ENCODE measurements at places on chromosomes 3 and 15.

GRCh38 chr3:177126015-177126773 lies 71.1 kb downstream of the TBL1XR1 start:
- no peak for DNase-seq

GRCh38 chr3:100354850-100355249 lies 20.3 kb downstream of the NIT2 start:
- no peak for DNase-seq

GRCh38 chr3:184760337-184761074 lies 48.6 kb upstream of the MAGEF1 start:
- DNase-seq: no peak

DNA sequence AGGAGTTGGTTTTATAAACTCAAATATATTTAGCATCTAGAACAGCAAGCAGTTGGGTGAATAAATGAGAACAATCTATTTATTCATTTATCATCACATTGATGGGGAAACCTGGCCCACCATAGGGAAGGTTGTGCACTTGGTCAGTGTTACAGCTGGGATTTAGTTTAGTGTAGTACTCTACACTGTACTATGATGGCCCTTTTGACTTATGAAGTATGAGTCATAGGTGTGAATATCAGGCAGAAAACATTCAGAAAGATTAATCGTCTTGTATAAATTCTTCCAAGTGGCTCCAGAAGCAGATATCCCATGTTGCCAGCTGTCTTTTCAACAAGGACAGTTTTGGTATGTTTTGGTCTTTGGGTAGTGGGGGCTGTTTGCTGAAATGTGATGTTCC lies 38.0 kb downstream of the BBS4 start:
- DNase-seq: no peak

GRCh38 chr15:93520206-93520605 lies 431.2 kb upstream of the RGMA start:
- DNase-seq: no peak

DNA sequence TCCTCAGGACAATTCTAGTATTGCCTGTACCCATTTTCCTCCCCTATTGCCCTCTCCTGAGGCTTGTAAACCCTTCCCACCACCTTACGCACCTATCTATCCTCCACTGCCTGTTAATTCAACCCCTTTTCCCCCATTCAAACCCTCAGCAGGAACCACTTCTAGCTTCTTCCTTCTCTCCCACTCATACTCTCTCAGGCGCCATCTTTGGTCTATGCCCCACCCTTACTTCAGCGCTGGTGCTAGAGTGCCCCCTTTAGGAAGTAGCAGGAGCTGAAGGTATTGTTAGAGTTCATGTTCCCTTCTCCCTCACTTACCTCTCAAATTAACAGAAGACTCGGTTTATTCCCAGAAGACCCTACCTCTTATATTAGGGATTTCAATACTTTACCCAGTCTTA lies 121.8 kb upstream of the NLGN1 start:
- no peak for DNase-seq

GRCh38 chr3:126107957-126108675 lies 24.2 kb upstream of the SLC41A3 start:
- no peak for DNase-seq

DNA sequence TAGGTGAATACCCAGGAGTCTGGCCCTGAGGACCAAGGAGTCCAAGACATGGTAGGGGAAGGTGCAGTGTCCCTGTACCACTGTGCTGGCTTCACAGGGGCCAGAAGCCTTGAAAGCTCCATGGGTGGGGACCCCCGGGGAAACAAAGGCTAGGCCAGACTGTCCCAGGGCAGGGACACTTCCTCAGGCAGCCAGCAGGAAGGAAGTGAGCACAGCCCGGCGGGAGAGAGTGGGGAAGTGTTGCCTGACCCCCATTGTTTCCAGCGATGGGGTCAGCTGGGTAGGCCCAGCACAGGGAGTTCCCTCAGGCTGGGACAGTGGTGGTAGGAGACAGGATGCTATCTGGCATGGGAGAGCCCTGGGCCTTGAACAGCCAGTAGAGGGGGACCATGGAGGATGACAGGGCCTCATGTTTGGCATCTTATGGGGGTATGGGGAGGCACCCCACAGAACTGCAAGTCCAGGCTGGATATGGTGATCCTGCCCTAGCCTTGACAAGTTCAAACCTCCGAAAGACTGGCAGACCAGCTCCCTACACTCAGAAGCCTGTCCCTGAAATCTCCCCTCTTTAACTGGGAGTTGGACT lies 1.2 kb upstream of the HYAL2 start:
- DNase-seq: no peak

- DNase-seq: no peak
Observed at GRCh38 chr3:177781686-177782161, 584.4 kb upstream of the TBL1XR1 start.
